ENCODE measurements at places on chromosomes 13 and 19. TPM values are rescaled to one million over a fixed set of nuclear protein-coding genes. Genes with fewer than 3 reads are reported as not detected.

GRCh38 chr13:112434937-112435523, 58.9 kb downstream of the SPACA7 start:
- no peak for DNase-seq

DNA sequence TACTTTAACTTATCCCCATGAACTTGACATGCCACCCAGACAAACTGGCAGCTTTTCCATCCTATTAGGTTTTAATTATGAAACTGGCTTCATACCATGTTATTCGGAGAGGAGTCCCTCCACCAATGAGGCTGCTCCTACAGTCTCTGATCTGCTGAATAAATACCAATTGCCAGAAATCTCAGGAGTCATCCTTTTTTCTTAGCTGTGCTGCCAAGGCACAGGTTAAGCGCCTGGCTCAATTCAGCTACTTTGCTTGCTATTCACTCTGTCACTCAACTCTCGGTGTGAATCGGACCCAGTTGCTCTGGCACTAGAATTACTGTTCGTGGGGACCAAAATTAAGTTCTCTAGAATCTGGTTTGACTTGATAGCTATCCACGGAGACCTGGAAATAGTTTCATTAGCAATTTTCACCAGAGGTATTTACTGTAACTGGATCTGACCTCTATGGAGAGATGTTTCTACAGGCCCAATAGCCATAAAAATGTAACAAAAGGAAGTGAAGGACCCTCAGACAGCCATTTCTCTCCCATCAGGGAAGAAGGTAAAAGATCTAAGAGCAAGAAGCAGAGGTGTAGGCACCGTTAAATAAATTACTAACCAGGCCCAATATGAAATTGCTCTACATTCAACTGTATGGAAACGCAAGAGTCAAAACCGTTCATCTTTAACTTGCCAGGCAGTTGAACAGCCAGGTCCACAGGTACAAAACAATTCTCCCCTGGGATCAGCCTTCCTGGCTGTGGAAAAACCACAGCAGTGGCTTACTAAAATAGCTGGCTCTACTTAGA, 5.4 kb downstream of the ZC3H4 start:
- no peak for DNase-seq

DNA sequence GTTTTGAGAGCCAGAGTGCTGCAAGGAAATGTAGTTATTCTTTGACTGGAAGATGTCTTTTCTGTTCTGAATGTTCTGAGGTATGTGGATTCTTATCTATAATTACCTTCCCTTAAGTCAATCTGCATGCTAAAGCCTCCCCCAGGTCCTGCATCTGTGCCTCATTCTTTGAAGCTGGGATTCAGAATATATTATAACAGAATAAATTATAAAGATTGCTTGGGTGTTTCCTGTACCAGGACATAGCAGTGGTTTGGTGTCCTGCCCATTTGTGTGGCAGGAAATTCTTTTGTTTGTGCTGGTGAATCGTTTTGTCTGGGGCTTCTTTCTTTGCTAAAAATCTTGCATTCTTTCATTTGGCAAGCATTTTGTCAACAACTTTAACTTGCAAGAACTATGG, 60.2 kb downstream of the ITGBL1 start:
- DNase-seq = no peak

MAP4K1 gene
- polyA plus RNA-seq = 119 TPM

DNA sequence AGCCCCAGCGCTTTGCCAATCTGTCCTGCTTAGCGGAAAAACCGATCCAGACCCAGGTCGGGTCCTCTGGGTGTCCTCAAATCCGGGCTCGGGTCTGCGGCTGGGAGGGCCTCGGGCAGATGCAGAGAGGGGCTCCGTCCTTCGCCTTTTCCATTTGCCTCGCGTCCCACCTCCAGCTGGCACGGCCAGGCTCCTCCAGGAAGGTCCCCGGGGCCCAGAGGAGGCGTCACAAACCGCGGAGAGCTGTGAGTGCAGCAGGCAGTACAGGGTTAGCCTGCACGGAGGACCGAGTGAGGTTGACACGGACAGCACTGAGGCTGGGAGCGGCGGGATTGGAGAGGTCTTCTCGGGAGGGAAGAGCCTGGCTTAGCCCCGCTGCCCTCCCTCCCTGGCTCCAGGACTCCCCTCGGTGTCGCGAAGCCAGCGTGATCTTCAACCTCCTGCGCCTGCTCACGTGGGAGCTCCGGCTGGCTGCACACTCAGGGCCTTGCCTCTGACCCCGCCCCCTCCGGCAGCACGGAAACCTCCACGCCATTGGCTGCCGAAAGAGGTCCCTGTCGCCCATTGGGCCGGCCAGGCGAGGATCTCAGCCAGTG, 2.8 kb upstream of the IFNL2 start:
- DNase-seq = no peak

- DNase-seq = no peak
Observed at GRCh38 chr13:80072231-80072630, 268.7 kb downstream of the SPRY2 start.

FPR1 gene
- polyA plus RNA-seq = 0.18 TPM

- DNase-seq = no peak
Observed at GRCh38 chr19:58319241-58319640, 7.6 kb upstream of the ZSCAN22 start.

GRCh38 chr13:23769401-23769800, 119.8 kb downstream of the MIPEP start:
- DNase-seq = no peak

- DNase-seq = peak; percentile 39
Observed at GRCh38 chr13:32639502-32640105, 53.4 kb downstream of the PDS5B start.

DNA sequence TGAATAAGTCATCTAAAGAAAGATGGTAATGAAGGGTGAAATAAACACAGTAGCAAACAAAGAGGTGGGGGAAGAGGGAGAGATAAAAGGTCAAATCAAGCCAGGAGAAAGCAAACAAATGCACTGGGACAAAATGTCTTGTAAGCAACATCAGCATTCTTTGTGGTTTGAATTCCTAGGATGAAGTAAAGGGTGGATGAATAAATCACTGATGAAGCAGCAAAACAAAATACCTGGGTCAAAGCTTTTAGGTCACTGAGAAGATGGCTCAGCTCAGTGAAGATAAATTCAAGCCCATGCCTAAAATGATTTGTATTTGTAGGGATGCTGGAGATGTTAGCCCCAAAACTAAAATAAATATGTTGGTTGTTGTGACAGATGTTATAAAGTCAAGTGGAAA, 86.5 kb upstream of the FBXL3 start:
- DNase-seq = no peak

MEIOSIN gene
- not detected for polyA plus RNA-seq

PRR36 gene
- not detected for polyA plus RNA-seq

- DNase-seq = no peak
Observed at GRCh38 chr19:31340042-31341025, 8.9 kb downstream of the TSHZ3 start.

DNA sequence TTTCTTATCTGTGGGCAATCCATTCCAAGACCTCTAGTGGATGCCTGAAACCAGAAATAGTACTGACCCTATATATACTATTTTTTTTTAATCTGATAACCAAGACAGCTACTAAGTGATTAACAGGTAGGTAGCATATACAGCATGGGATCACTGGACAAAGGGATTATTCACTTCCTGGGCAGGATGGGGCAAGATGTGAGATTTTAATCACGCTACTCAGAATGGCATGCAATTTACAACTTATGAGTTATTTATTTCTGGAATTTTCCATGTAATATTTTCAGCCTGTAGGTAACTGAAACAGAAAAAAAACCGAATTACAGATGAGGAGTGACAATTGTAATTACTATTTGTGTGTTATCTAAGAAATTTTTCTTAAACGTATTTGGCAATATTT, 41.2 kb downstream of the ZIC2 start:
- DNase-seq = no peak

DNA sequence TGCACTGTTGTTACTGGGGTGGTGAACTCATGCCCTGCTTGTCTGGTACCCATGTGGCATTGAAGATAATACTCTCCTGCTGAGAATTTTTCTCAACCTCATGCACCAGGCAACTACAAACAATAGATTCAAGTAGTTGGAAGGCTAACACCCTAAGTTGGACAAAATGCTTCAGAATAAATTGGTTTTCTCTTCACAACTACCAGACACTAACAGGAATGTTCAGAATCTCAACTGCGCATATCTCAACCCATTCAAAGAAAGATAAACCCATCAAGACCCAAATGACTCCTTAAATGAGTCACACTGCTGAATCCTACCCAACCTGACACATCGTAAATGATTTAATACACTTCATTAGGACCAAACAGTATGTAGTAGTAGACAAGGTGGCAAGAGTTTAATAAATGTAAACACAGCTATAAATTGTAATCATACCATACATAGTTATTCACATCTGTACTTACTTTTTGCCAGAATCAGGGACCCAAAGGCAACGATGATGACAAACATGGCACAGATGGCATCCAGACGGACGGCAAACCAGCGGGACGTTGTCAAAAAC, 227.4 kb downstream of the ABCC4 start:
- no peak for DNase-seq

FAM216B gene
- not detected for polyA plus RNA-seq

GRCh38 chr19:41321600-41322270, 11.8 kb downstream of the CCDC97 start:
- DNase-seq = no peak

DNA sequence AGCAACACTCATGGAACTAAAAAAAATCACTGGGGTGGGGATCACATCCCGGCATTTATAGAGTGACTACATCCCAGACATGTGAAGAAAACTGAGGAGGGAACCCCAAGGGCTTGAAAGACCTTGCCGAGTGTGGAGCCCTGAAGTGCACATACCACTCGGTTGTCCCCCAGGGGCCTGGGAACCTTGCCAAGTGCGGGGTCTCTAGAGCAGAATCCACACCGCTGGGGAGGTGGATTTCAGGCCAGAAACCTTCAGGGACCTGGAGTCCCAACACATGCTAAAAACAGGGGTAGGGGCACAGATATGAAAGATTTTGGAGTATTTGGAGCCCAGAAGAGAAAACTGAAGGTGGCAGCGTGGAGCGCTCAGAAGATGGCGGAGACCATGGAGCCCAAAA, 35.2 kb downstream of the ERICH4 start:
- no peak for DNase-seq

DNA sequence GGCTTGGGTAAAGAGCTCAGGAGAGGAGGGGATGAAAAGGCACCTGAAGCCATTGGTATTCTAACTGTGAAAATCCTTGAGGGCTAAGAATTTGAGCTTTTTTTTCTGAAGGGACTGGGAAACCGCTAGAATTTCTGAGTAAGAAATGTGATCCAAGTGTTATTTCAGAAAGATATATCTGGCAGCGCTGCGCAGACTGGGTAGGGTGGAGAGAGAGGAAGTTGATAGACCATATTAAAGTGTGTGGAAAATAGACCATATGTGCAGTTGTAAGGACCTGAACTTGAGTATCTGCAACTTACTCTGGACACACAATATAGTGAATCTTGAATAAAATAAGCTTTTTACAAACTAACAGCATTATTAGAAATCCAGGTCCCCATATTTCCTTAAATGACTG, 427.4 kb downstream of the NDFIP2 start:
- no peak for DNase-seq

ATP8B3 gene
- polyA plus RNA-seq = 0.09 TPM

GRCh38 chr19:36120984-36121358, 5.7 kb downstream of the TBCB start:
- no peak for DNase-seq
